ENCODE measurements at places on chromosomes 1 and 21.
A peak's percentile ranks its signal among the peaks of the same experiment; 100 is the strongest.

DNA sequence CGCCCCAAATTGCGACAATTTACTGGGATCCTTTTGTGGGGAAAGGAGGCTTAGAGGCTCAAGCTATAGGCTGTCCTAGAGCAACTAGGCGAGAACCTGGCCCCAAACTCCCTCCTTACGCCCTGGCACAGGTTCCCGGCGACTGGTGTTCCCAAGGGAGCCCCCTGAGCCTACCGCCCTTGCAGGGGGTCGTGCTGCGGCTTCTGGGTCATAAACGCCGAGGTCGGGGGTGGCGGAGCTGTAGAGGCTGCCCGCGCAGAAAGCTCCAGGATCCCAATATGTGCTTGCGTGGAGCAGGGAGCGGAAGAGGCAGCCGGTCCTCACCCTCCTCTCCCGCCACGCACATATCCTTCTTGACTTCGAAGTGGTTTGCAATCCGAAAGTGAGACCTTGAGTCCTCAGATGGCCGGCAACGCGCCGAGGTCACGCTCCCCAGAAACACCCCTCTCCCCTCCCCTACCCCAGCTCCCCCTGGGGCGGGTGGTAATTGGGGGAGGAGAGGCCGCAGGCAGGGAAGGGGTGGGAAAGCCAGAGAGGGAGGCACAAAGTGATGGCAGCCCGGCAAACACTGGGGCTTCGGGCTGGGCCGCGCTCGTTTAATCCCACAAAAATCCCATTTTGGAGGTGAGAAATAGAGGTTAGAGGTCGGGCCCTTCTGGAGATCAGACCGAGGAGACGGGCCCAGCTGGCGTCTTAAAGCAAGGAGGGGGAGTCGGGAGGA, 6.2 kb downstream of the SIM2 start:
- no peak for DNase-seq

DNA sequence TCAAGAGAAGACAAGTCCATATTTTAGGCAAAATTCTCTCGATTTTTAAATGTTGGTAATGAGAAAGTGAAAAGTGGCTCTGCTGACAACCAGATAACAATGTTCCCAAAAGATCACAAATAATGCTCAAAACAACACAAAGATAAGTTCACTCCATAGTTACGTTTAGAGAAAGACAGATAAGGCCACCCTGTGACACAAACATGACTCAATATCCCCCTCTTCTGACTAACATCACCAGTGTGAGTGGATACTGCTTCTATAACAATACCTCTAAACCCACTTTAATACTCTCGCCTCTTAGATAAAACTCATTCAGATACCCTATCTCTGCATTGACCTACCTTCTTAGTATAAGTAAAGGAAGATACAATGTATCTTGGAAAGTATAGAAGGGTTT, 51.2 kb upstream of the RGS7 start:
- DNase-seq = peak; percentile 39

DNA sequence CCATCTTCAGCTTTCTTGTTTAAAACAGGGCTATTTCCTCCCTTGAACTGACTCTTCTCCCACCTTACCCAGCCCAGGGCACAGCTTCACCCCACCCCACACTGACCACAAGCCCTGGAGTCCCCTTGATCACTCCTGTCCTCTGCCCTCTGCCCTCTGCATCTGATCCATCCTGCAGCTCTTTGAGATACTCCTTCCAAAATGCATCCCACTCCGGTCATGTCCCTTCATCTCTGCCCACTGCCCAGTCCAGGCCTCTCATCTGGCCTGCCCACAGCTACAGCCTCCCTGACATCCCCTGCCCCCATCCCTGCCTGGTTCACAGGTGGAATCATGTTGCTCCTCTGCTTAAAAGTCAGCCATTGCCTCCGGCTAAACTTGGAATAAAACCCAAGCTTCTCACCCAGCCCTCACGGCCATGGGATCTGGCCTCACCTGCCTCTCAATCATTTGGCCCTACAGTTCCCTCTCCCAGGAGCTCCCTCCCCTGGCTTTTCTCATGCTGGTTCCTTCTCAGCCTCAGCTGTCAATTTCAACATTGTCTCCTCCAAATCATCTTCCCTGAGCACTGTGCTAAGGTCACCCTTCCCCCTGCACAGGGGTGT, 202.0 kb downstream of the MATN1 start:
- DNase-seq = no peak

DNA sequence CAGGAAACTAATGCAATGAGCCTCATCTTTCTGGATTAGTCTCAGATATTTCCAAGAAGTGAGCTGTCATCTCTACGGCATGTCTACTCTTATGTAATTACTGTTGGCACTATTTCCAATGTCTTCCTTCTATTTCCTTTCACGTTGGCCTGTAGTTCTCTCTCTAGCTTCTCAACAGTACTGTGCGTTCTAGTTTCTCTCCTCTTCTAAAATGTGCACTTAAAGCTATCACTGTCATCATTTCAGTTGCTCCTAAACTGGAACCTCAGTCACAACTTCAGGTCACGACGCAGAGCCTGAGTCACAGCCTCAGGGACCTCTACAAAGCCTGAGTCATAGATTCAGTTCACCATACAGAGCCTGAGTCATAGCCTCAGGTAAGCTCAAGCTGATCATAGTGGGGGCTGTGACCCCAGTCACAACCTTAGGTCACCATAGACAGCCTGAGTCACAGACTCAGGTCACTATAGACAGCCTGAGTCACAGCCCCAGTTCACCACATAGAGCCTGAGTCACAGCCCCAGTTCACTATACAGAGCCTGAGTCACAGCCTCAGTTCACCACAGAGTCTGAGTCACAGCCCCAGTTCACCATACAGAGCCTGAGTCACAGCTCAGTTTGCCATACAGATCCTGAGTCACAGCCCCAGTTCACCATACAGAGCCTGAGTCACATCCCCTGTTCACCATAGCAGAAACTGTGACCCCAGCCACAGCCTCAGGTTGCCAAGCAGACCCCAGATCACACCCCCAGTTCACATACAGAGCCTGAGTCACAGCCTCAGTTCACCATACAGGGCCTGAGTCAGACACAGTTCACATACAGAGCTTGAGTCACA, 13.0 kb downstream of the WNT9A start:
- DNase-seq = peak; percentile 68

GRCh38 chr1:117780687-117781475, 148.5 kb downstream of the GDAP2 start:
- peak; percentile 28 for DNase-seq
